Sigmoid colon (tissue), 7 donors: ENCODE measurements at places on chromosomes 6 and 20.

DNA sequence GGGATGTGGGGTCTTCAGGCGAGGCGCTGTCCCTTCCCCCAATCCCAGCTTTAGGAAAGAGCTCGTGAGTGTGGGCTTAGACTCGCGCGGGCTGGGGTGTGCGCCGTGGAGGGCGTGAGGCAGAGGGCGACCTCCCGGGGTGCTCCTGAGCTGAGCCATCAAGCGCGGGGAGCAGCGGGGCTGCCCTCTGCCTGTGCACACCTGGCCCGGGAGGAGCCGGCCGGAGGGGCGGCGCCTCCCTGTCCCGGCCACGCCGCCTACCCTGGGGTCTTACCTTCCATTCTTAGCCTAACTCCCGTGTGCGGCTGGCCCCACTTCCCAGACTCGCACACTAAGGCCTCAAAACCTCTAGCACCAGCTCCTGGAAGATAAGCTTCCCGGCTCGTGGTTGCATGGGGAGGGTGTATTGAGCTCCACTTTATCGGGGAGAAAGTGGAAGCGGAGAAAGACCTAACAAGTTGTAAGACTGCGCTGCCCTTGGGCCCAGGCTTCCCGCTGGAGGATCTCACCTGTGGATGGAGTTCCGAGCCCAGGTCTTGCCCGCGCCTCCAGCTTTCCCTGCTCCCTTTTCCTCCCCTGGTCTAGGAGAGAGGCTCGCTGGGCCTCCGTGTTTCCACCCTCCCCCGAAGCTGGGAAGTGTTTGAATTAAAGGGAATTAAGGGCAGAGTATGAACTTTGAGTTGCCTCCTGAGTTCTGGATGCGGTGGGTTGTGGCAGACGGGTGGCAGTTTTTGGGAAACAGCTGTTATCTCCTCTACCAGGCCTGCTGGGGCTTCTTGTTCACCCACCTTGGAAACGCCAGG, 1.2 kb downstream of the DNMT3B start:
- DNase-seq = no peak

DNA sequence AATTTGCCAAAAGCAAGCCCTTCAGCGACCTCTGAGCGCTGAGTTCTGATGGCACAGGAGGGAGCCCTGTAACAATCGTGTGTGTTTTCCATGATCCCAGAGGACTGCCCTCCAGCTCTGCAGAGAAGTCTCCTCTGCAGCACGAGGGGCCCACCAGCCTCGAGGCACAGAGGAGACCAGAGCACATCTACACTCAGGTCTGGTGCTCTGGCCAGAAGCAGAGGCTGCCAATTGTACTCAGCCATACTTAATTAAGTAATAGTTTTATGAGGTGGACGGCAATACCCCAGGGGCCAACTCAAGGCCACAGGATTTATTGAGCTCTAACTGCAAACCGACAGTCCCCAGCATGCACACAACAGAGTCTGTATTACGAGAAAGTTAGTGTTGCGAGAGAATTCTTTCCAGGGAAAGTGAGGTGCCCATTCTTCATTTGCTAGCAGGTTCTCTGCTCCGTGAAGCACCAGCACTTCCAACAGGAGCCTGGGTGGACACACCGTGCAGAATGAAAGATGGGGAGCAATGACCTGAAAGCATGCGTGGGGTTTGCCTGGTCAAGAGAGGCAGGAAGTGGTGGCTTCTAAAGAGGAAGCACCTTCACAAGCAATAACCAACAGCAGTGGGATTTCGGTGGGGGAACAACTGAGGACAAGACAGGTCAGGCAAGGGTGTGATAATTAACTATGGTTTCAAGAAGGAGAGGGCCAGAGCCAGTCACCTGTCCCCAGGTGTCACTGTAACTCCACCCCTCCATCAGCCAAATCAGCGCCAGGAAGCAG, 92.8 kb upstream of the FOXC1 start:
- DNase-seq = no peak

DNA sequence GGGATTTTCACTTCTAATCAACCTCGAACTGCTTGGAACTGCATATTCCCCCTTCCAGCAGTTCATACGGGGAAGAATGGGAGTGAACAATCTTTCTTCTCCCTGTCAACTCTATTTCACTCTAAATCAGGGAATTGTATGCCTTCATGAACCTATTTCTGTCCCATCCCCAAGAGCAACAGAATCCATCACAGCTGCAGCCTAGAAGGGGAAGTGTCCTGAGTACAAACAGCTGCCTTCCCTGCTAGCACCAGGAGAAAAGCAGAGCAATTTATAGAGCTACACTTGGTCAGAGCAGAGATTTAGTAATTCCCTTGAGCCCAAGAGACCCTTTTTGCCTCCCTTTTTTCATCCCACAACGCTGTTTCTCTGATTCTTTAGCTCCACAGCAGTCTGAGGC, 208.4 kb downstream of the ADGRG6 start:
- DNase-seq = no peak

DNA sequence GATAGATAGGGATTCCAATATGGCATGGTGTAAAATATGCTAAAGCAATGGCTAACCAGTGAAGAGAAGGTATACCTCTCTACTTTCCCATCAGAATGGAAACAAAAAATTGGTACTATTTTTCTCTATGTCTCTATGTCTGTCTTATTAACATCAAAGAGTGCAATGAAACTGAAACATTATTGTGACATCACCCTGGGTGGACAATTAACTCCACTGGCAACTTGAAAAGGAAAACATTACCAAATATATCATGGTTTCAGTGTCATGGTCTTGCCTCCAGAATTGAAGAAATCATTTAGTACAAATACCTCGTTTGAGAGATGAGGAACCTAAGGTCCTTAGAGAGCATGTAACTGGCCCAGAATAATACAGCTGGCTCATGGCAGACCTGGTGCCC, 1132.5 kb upstream of the MAP3K7 start:
- DNase-seq = no peak

DNA sequence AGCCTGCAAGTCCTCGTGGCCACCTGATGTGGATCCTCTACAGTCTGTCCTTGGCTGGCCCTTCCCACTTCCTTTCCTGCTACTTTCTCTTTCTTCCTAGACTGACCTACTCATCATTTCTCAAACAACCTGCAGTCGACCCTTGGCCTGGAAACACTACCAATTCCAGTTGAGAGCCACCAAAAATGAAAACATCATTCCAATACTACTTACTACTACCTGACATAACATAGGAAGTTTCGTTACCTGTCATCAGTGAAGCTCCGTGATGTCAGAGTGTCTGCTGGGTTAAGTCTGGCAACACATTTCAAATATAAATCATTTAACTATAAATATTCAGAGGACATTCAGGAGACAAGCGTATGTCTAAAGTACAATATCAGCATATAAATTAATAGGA, 13.8 kb downstream of the GZF1 start:
- no peak for DNase-seq
